ENCODE measurements at places on chromosomes 11 and 22.
A peak's percentile ranks its signal among the peaks of the same experiment; 100 is the strongest.

- no peak for DNase-seq
These were observed 78.5 kb downstream of the RPS6KA4 start for GRCh38 chr11:64437426-64437825.

DNA sequence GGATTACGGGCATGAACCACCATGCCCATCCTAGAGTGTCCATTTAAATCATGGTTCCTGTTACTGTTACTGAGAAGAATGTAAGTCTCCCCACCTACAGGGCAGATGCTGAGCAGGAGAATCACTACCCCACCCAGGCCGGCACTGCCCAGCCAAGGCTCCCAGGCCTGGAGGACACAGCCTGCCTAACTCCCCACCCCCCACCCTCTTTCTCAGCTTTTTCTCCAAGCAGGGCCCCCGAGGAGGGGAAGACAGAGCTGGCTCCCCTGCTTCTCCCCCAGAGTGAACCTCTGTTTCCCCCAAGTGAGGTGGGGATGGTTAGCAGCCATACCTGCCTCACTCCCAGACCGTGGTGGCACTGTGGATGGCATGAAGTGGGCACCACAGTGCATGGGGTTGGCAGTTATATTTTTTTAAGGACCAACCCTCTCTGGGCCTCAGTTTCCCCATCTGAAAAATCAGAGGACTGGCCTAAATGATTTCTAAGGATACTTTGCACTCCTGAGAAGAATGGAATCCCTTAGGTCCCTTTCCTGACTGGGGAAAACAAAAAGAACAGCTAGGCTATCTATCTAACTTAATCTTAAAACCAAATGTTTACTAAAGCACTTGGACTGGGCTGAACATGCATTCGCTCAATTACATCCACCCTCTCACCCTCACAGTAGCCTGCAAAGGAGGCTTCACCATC, 5.0 kb downstream of the CBX7 start:
- DNase-seq = no peak

DNA sequence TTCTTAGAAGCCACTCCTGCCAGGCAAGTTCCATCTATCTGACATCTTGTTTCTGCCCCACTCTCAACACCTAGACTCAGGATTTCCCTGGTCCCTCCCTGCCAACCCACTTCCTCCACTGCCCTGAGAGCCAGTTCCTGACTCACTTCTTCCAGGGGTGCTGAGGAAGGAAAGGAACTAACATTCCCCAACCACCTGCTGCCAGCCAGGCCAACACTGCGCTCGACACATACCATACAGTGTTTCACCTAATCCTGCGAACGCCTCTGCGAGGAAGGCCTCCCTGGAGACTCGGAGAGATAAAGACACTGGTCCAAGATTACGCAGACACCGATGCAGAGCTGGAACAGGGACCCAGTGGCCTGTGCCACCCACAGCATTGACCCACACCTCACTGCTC, 40.2 kb downstream of the MICAL3 start:
- DNase-seq = no peak

DNA sequence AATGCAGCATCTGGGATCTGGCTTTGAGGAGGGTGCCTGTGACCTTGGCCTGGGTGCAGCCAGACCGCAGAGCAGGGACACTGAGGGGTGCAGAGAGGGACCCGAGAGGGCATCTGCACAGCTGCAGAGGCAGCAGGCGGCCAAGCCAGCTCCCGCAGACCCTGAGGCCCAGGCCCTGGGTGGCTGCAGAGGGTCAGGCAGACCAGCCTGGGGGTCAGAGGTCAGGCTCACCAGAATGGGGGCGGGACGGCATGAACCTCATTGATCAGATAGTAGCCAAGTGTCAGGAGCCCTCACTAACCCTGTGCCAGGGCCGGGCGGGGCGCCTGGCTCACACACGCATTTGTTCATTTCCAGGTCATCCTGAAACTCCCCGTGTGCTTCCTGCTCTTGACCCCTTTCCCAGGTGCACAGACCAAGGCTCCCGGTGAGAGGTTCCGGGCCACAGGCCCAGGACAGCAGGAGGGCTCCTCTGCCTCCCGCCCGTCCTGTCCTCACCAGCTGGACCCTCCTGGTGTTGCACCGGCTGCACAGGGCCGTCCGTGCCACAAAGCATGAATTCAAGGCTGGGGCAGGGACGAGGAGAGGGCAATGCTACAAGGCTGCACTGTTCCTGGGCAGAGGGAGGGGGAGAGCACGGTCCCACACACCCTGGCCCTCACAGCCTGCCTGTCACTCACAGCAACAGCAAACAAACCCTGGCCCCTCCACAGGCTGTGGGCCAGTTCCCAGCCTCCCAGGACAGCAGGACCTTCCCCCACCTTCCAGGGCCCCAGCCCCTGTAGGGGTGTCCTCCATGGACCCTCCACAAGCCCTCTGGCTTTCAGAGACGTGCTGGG, 3.3 kb downstream of the RTN4R start:
- DNase-seq = no peak

GRCh38 chr11:122138744-122139594, 23.0 kb upstream of the BLID start:
- DNase-seq = no peak

GRCh38 chr11:94494126-94494680, 419 bp downstream of the ANKRD49 start:
- no peak for DNase-seq

GRCh38 chr11:65185171-65185570, 3.4 kb downstream of the CAPN1 start:
- no peak for DNase-seq

DNA sequence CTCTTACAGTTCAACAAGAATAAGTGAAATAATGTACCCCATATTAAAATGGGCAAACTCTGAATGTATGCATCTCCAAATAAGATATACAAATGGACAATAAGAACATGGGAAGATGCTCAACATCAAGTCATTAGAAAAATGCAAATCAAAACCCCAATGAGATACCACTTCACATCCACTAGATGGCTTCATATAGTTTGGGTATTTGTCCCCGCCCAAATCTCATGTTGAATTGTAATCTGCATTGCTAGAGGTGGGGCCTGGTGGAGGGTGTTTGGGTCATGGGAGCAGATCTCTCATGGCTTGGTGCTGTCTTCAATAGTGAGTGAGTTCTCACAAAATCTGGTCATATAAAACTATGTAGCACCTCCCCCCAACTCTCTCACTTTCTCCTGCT, 5.7 kb downstream of the MPZL2 start:
- peak; percentile 32 for DNase-seq

- DNase-seq = no peak
These were observed 9.9 kb upstream of the APOBEC3A start for GRCh38 chr22:38947321-38948140.

DNA sequence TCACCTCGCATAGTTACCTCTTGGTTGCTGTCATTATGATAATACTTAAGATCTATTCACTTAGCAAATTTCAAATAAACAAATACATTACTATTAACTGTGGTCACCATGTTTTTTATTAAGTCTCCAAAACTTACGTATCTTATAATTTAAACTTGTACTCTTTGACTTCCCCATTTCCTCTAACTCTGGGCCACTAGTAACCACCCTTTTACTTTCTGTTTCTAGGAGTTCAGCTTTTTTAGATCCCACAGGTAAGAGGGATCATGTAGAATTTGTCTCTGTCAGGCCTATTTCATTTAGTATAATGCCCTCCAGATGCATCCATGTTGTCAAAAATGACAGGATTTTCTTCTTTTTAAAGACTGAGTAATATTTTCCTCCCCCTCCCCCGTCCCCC, 212.4 kb upstream of the C11orf87 start:
- DNase-seq = no peak

GRCh38 chr11:8192016-8192895, 23.4 kb upstream of the RIC3 start:
- DNase-seq = peak; percentile 50

DNA sequence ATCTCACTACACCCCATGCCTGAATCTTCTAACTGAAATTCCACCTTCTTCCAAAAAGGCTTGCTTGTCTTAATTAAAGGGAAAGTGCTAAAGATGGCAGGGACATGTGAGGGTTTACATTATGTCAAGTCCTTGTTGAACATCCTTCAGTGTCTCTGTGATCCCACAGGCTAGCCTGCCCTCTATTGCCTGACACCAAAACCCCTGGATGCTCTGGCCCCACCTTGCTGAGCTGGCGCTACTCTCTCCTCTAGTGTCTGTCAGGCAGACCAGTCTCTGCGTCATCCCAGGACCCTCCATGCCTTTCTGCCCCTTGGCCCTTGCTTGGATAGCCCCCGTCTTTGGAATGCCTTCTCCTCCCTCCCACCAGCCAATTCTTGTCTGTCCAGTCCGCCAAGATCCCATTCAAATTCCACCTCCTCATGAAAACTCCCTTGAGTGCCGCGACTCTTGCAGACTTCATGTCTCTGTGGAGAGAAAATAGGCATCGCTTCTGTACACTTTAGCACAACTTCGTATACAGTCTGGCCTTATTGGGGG, 69.3 kb downstream of the PKNOX2 start:
- no peak for DNase-seq

DNA sequence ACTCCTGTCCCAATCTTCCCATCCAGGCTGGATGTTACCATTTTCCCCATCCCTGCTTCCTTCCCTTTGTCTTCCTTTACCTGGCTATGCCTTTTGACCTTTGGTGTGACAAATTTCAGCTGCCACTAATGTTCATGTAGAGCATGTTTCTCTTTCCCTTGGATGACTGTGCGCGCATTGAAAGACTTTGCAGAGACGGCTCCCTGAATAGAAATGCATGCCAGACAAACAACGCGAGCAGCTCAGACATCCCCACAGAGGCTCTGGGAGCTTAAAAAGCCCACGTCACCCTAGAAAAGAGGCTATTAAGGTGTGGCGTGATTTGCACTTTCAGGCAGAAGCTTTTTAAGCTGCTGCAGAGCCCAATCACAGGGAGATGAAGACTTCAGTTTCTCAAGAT, 202.0 kb downstream of the NTM start:
- no peak for DNase-seq

DNA sequence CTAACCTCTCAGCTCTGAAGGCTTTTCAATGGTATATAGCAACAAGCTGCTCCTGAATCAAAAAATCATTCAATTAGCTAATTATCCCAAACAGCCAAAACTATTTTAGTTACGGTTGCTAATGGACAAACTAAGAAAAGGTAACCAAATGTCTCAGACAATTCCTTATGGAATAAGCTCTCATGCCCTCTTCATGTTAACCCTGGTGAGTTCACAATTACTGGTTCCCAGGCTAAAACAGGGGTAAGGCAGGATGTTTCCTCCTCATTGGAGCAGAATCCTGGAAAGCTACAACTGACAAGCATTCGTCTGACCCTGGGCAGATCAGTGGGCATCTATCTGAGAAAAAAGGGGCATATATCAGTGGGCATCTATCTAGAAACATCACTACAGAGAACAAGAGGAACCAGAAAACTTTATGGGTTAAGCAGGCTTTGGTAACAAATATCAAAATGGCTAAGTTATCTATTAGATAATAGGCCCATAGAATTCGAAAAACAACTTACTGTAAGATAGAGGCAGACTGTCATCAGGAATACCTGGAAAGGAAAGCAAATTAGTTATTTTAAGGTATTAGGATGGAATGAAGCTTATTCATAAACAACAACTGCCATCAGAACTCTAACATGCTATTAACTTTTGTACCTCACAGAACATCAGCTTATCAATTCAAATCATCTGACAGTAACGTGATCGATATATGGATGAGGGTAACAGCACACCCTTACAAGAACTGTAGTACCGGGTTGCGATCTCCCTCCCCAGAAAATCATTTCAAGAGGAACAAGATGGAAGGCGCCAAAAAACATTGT, 14.8 kb upstream of the WDR74 start:
- DNase-seq = peak; percentile 57

- DNase-seq = no peak
These were observed 426.4 kb upstream of the LUZP2 start for GRCh38 chr11:24070435-24070834.

DNA sequence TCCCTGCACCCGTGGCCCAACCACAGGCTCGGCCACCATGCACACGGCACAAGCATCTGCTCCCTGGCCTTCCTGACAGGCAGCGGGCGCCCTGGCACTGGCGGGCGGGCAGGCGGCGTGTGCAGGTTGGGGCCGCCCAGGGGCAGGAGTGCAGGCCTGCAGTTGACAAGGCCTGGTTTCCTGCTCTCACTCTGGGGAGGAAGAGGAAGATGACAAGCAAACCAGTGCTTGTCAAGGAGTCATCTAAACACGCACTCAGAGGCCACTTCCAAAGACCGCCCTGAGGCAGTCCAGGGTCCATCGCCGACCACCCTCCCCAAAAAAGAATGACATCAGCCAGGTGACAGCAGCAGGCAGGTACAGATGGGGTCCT, 65.3 kb upstream of the LINC01488 start:
- DNase-seq = no peak

- DNase-seq = no peak
These were observed 1.4 kb downstream of the KDELR3 start for GRCh38 chr22:38469306-38469781.

DNA sequence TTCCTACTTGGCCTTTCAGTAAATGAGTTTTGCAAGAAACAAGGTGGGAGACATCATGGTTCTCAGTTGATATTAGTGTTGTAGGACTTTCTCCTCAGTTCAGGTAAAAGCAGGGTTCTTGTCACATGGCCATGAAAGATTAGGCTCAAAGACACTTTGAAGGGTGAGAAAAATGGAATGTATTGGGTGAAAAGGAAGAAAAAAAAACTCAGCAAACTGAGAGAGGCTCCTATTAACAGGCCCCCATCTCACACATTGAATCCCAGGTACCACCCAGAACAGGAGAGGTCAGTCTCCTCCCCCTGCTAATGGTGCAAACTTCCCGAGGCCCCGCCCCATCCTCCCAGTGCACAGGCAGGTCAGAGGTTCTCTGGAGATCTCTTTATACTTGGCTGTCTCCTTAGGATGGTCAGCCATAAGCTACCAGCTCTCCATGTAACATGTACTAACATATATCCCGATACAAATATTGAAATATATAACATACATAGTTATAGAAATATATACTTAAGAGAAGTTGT, 62.2 kb downstream of the MICAL2 start:
- DNase-seq = no peak

DNA sequence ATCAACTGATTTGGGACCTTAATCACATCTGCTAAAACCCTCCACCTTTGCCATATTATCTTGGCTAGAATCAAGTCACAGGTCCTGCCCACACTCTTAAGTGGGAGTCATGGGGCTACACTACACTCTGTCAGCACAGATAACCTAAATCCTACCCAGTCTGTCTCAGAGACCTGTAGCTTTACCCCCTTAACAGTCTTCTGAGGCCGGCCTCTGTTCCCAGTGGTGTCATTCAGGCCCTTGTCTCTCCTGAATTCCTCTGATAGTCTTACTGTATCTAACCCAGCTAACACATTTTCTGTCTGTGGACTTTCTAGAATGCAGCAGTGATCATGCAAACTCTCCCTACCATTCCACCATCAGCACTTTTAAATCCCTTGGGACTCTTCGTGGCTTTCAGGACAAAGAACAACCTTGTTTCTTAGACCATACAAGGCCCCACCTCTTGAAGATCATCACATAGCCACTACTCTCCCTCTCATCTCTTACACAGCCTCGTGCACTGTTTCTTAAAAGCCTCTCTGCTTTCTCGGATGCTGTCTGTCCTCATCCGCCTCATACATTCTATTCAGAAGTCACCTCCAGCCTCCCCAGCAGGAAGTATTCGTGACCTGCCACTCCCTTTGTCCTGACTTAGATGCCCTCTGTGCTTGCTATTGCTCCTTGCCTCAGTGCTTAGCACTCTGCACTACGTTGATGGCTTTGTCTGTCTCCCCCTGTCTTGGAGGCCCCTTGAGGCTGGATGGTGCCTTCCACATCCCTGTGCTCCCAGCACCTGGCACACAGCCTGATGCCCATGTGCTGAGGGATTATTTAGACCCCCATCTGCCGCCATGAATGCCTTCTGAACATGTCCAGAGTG, 57.9 kb downstream of the PANX1 start:
- DNase-seq = no peak

- no peak for DNase-seq
These were observed 565.5 kb upstream of the ANO3 start for GRCh38 chr11:25766332-25767015.
